Caki2 (cell line): ENCODE measurements at places on chromosomes 16 and 17. TPM values are rescaled to one million over a fixed set of nuclear protein-coding genes. Genes with fewer than 3 reads are reported as not detected.

The MYH2 gene
- not detected in 2 replicates for total RNA-seq

The RAMP2 gene
- not detected in 2 replicates for total RNA-seq

The TNFRSF17 gene
- total RNA-seq, result not detected in 2 replicates

The CEP295NL gene
- 0.35 TPM in 1 of 2 replicates, not detected in the other for total RNA-seq

The TBC1D28 gene
- not detected in 2 replicates for total RNA-seq

The CIBAR2 gene
- total RNA-seq, result not detected in 2 replicates

The DNAI2 gene
- total RNA-seq, result not detected in 2 replicates

The MT1M gene
- total RNA-seq, result not detected in 2 replicates

The CDRT15L2 gene
- total RNA-seq, result not detected in 2 replicates

The CRISPLD2 gene
- total RNA-seq, result 0.84 and 5.1 TPM in 2 replicates

The HEATR9 gene
- total RNA-seq, result not detected in 2 replicates

The ADAMTS18 gene
- not detected in 2 replicates for total RNA-seq

The ITGB4 gene
- total RNA-seq, result 8.1 and 12.4 TPM in 2 replicates

The CA5A gene
- total RNA-seq, result not detected in 2 replicates

The NHERF1 gene
- 5.2 and 21.0 TPM in 2 replicates for total RNA-seq

The CRYM gene
- total RNA-seq, result 10.7 and 20.5 TPM in 2 replicates

The CACNG5 gene
- total RNA-seq, result not detected in 2 replicates

DNA sequence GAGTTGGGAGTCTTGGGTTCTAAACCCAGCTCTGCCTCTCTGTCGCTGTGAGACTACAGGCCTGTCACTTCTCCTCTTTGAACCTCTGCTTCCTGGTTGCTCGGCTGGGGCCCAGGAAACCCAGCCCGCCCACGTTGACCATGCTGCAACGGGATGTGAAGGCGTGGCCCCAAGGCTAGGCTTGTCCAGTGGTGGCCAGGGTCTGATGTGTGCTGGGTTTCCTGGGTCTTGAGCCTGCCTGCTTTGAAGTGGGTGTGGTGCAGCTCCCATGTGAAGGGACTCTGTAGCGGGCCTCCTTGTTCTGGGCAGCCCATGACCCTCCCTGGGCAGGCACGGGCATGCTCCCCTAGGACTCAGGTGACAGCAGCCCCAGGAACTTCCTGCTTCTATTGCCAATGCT lies 82.3 kb downstream of the SDR42E1 start:
- DNase-seq, result peak; percentile 10

GRCh38 chr16:86095906-86096485 lies 197.0 kb downstream of the IRF8 start:
- no peak for DNase-seq

- DNase-seq, result no peak
These were observed 231.2 kb upstream of the GSE1 start for GRCh38 chr16:85381738-85382592.

GRCh38 chr16:50809561-50809960 lies 67.7 kb downstream of the CYLD start:
- no peak for DNase-seq

DNA sequence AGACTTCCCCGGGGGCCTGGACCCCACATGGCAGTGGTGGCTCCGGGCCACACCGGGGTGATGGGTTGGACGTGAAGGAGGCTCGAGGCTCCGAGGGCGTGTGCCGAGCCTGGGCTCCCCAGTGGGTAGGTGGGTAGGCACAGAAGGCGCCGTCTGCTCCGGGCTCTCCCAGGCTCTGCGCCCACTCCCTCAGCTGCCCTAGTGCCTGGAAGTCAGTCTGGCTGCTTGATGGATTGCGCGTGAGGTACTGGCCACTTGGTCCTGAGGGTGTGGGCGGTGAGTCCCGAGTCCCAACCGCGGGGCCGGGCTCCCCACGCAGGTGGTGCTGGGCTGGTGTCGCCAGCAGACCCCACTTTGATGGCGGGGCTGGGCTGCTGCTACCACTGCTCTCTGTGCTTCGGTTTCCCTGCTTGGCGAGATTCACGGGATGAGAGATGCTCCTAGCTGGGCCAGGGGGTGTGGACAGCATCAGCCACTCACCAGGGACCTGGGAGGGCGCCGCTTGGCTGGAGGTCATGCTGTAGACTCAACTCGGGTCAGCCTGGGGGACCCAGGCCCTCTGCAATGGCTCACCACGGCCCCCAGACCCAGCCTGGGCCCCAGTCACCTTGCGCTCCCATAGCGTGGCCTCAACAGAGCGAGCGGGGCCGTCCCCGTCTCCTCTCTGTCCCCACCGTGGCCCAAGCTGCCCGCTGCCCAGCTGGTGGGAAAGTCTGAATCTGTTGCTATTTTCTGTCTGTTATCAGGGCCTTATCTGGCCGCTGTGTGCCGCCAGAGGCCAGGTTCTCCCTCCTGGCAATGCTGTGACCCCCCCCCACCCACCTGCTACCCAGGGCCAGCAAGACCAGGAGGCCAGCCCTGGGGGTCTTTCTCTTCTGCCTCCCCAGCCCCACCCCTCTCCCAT lies 26.1 kb downstream of the ZFPM1 start:
- no peak for DNase-seq

GRCh38 chr17:77666462-77666861 lies 292.0 kb upstream of the TNRC6C start:
- DNase-seq, result no peak

- no peak for DNase-seq
These were observed 951 bp downstream of the GPS1 start for GRCh38 chr17:82052638-82053059.

GRCh38 chr17:17073581-17074403 lies 31.5 kb downstream of the MPRIP start:
- no peak for DNase-seq

GRCh38 chr16:46788891-46789474 lies 40.8 kb upstream of the MYLK3 start:
- DNase-seq, result no peak

DNA sequence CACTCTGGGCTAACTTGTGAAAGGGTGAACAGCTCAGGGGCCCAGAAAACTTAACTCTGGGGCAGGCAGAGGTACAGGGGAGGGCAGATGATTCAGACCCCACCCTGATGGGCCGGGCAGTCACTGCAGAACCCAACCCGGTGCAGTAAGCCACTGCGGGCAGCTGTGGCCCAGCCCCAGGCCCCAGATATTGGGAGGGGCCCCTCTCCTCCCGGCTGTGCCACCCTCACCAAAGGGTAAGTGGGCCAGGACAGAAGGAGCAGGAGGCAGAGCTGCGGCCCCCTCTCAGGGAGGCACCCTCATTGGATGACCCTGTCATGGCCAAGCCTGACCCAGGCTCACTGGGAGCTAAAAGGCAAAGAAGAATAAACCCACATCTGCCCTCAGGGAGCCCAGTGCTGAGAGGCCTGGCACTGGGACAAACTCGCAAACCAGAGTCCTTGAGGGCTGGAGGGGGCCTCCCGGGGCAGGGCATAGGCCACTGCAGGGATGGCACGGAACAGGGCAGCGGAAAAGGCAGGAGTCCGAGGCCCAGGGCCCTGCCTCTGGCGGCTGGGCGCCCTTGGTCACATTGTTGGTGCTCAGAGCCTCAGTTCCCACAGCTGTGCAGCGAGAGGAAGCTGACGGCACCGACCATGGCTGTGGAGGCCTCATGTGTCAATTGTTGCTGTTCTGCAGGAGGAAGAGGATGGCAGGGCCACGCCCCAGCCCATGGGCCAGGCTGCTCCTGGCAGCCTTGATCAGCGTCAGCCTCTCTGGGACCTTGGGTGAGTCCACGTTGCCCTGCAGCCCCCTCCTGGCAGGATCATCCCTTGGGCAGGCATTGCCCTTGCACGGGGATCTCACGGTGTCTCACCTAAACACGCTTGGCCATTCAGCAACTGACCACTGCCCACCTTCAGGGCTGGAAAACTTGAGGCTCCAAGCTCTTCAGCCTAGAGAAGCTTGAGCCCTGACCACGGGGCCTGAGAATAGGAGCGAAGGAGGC lies 3.1 kb downstream of the ITGB4 start:
- DNase-seq, result no peak

DNA sequence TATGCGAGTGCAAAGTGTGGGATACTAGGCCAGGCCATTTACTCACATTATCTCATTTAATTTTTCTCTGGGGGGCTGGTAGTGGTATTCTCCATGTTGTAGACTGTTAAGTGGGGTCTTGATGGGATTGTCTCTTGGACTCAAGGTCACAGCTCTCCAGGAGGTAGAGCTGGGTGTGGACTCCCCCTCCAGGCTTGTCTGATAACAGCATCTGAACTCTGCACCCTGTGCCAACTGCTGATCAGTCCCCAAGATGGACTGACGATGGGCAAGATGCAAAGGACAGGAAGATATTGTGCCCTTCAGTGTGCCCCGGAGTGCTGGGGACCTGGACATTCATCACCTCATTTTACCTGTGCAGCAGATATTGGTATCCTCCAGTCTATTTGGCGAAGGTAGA lies 147.8 kb downstream of the MSI2 start:
- DNase-seq, result no peak

GRCh38 chr16:56480776-56481467 lies 29.6 kb downstream of the OGFOD1 start:
- DNase-seq, result no peak

- DNase-seq, result no peak
These were observed 195.7 kb upstream of the WSCD1 start for GRCh38 chr17:5874486-5874885.

GRCh38 chr16:67562918-67563707 lies 787 bp downstream of the CTCF start:
- peak; percentile 69 for DNase-seq

GRCh38 chr16:23048164-23048563 lies 101.1 kb downstream of the USP31 start:
- no peak for DNase-seq

DNA sequence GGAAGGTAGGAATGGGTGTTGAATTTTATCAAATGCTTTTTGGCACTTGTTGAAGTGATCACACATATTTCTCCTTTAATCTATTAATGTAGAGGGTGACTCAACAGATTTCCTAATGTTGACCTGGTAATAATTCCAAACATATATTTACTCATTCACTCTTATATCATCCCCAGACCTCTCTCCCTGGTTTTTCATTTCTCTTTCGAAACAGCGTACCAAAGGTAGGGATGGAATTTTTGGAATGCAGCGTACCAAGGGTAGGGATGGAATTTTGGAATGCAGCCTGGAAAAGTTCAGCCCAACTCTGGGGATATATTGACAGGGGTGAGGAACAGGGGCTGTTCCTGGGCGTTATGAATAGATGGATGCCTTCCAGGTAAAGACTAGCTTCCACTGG lies 7.3 kb downstream of the KIF18B start:
- DNase-seq, result no peak

DNA sequence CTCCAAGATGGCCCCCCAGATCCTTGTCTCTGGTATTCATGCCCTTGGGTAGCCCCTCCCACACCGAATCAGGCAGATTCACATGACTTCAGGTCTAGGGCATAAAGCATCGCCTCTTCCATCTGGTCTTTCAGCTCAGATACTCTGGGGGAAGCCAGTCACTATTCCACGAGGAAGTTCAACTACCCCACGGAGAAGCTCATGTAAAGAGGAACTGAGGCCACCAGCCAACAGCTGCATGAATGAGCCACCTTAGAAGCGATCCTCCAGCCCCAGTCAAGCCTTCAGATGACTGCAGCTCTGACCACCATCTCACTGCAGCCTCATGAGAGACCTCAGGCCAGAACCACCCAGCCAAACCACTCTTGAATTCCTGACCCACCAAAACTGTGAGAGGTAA lies 54.1 kb downstream of the SOCS3 start:
- DNase-seq, result no peak

DNA sequence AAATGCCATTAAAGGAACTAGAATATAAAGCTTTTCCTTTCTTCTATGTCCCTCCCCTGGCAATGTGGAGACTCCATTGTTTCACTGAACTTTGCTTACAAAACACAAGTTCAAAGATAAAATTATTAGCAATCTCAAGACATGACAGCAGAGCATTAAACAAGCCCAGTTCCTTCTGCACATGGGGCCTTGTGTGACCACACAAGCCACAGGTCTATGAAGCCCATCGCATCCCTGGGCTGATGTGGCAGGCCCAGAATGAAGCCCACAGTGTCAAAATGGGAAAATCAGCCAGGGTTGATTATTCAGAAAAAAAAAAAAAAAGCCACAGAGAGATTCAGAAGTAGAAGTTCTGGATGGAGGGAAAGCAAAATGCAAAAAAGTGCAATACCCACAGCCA lies 12.9 kb upstream of the SLC39A11 start:
- no peak for DNase-seq

- peak; percentile 77 for DNase-seq
These were observed at the start of gene MEIOC for GRCh38 chr17:44655983-44656710. TSS of gene MEIOC (plus strand) at chr17:44656468. CDS start at chr17:44656614, 146 bp downstream.

DNA sequence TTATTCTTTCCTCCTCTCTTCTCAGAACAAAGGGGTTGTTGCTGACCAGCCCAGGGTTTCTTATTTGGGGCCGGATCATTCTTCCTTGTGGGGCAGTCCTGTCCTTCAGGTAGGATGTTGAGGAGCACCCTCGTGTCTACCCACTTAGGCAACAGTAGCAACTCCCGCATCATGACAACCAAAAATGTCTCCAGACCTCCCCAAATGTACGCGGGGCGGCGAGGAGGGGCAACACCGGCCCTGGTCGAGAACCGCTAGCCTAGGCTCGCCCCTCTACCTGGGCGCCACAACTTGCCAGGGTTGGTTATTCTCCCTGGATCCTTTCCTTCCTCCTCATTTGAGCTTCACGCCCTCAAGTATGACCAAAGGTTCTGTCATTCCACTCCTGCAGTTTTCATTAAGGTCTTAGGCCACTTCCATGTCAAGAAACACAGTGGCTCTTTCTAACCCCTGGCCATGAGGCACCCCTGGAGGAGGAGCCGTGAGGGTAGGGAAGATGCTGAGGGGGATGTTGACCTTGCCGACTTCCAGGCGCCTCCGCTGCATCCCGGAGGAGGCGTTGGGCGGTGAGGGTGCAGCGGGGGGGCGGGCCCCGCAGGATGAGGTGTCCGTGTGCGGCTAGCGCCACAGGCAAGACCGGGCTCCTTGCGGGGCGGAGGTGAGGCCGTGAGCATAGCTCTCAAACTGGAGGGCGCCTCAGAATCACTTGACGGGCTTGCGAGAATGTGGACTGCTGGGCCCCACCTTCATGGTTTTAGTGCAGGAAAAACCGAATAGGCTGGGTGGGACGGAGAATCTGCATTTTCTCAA lies 712 bp upstream of the SPECC1 start:
- no peak for DNase-seq

- no peak for DNase-seq
These were observed 523 bp downstream of the KCTD2 start for GRCh38 chr17:75047398-75048098.

DNA sequence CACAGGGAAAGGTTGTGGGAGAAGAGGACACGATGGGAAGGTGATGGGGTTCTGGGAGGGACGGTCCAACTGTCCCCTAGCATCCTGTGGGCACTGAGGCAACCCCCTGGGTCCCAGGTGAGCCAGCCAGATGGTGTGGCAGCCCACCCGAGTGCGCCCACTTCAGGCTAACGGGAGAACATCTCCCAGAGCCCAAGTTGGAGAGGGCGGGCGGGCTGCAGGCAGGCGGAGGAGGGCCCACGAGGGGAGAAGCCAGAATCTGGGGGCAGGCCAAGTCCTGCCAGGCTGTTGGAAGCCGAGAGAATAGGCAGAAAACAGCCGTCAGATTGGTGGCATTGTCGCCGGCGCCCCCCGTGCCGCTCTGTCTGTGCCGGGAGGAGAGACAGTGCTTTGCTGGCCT lies 13.8 kb upstream of the ABCC3 start:
- DNase-seq, result no peak

DNA sequence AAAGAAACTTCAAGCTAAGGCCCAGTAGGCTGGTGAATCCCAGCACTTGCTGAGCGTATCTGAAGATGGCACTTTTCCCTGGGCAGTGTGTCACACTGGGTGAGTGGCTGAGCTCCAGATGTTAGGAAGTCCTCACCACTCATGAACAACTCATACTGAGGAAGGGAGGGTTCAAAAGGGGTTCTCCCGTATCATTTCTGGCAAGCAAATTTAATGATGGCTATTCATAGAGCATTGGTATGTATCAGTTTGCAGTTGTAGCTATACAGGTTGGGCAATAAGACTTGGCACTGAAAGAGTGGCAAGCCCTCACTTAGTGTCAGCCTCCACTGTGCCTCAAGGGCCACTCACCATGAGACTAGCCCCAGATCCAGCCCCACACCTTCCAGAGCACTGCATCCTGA lies 10.7 kb downstream of the GFOD2 start:
- DNase-seq, result no peak
